ENCODE measurements at places on chromosomes 11 and 22. TPM values are rescaled to one million over a fixed set of nuclear protein-coding genes. Genes with fewer than 3 reads are reported as not detected.

LDHAL6A gene
- polyA plus RNA-seq, result not detected

TSKU gene
- 6.5 TPM for polyA plus RNA-seq

TBX10 gene
- polyA plus RNA-seq, result not detected

CHRNA10 gene
- 1.8 TPM for polyA plus RNA-seq

OR51A2 gene
- polyA plus RNA-seq, result not detected

CHADL gene
- polyA plus RNA-seq, result 0.22 TPM

TMEM135 gene
- polyA plus RNA-seq, result 20.9 TPM

SLC25A18 gene
- not detected for polyA plus RNA-seq

CCND1 gene
- 1.7 TPM for polyA plus RNA-seq

KRTAP5-1 gene
- polyA plus RNA-seq, result not detected

ZFTA gene
- polyA plus RNA-seq, result 82.5 TPM

PRR33 gene
- polyA plus RNA-seq, result not detected

YPEL4 gene
- 18.4 TPM for polyA plus RNA-seq

NLRP6 gene
- not detected for polyA plus RNA-seq

Data from neural cell (in vitro differentiated cells).